ENCODE measurements at places on chromosomes 12 and 14. TPM values are rescaled to one million over a fixed set of nuclear protein-coding genes. Genes with fewer than 3 reads are reported as not detected.

The SERPINA10 gene
- 0.29 TPM for polyA plus RNA-seq

The ST8SIA1 gene
- 5.5 TPM for polyA plus RNA-seq

The SLC39A2 gene
- polyA plus RNA-seq, result 2.8 TPM

The SERPINA5 gene
- 2.9 TPM for polyA plus RNA-seq

The SERPINA3 gene
- polyA plus RNA-seq, result 0.27 TPM

The ANO4 gene
- 1.5 TPM for polyA plus RNA-seq

The PLEK2 gene
- 3.2 TPM for polyA plus RNA-seq

The RNASE4 gene
- 3.0 TPM for polyA plus RNA-seq

The RD3L gene
- not detected for polyA plus RNA-seq

The KRT72 gene
- polyA plus RNA-seq, result not detected

The GUCY2C gene
- 0.29 TPM for polyA plus RNA-seq

The MYO1H gene
- 0.30 TPM for polyA plus RNA-seq

The ANKRD33 gene
- 0.22 TPM for polyA plus RNA-seq

The SPRYD4 gene
- polyA plus RNA-seq, result 2.4 TPM

The HOXC5 gene
- polyA plus RNA-seq, result 2.5 TPM

The PLCZ1 gene
- polyA plus RNA-seq, result 0.23 TPM

The DCN gene
- 866 TPM for polyA plus RNA-seq

The CCDC184 gene
- polyA plus RNA-seq, result 2.3 TPM

The NUP107 gene
- 71.8 TPM for polyA plus RNA-seq

The SH2B3 gene
- polyA plus RNA-seq, result 17.7 TPM

The SYNE3 gene
- 2.4 TPM for polyA plus RNA-seq

The E2F7 gene
- 8.0 TPM for polyA plus RNA-seq

The KRT78 gene
- polyA plus RNA-seq, result not detected

The FSCB gene
- polyA plus RNA-seq, result not detected

The KRT79 gene
- not detected for polyA plus RNA-seq

The TMPRSS12 gene
- polyA plus RNA-seq, result not detected

The HOXC9 gene
- 15.7 TPM for polyA plus RNA-seq

The SNRPF gene
- 104 TPM for polyA plus RNA-seq

The GARIN6 gene
- polyA plus RNA-seq, result not detected

The ARG2 gene
- polyA plus RNA-seq, result 1.7 TPM

The GLT8D2 gene
- polyA plus RNA-seq, result 17.9 TPM

The ASB2 gene
- 0.34 TPM for polyA plus RNA-seq

The L2HGDH gene
- polyA plus RNA-seq, result 10.9 TPM

The SPSB2 gene
- polyA plus RNA-seq, result 7.9 TPM

The RBM19 gene
- polyA plus RNA-seq, result 28.6 TPM

The TRPV4 gene
- polyA plus RNA-seq, result 1.5 TPM

The OAS1 gene
- 14.2 TPM for polyA plus RNA-seq

The RGS6 gene
- polyA plus RNA-seq, result 1.5 TPM

The KRT6C gene
- not detected for polyA plus RNA-seq

The SLC4A8 gene
- 3.7 TPM for polyA plus RNA-seq

The PKP2 gene
- 22.0 TPM for polyA plus RNA-seq

The ARHGAP9 gene
- polyA plus RNA-seq, result 2.4 TPM

The SLC38A4 gene
- polyA plus RNA-seq, result 27.5 TPM

All from left renal pelvis (tissue), 4 donors.